ENCODE measurements at places on chromosomes 16 and 17.
A peak's percentile ranks its signal among the peaks of the same experiment; 100 is the strongest.

DNA sequence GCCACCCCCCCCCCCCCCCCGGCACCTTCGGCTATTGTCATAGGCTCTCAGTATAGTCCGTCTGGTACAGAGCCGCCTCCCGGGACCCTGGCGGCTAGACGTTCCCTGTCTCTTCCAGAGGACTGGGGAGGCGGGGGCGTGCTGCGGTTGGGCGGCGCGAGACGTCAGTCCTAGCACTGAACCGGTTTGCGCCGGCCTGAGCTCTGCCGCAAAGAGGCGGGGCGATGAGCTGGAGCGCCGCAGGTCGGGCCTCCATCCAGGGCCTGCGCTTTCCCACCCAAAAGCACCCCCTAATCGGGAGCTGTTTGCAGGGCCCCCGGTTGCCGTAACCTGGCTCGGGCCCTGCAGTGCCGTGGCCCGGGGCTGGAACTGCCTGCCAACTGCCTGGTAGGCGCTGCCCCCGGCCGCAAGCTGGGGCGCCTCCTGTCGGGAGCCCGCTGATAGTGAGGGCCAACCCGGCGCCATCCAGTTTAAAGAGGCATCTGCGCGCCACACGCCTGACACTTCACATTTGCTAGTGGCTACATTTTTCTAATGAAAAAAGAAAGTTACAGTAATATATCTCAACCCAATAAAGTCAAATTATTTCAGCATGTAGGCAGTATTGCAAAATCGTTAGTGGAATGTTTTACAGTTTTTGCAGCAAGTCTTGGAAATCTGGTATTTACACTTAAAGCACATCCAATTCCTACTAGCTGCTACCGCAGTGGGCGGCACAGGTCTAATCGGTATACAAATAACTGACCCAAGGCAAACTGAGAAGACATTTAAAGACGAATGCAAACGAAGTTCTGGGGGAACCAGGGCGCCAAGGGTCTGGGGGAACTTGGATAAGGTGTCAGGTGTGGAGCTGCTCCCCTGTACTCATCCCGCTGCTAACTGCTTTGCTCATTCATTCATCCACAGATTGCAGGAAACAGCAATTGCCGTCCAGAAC is 753 bp upstream of the USP22 start:
- peak; percentile 98 for DNase-seq

- DNase-seq, result no peak
Observed at GRCh38 chr17:13199425-13199824, 181.6 kb upstream of the ELAC2 start.

GRCh38 chr17:10052106-10052813 is 146.1 kb downstream of the GAS7 start:
- DNase-seq, result no peak

- no peak for DNase-seq
Observed at GRCh38 chr16:19578378-19578971, 23.0 kb downstream of the VPS35L start.

DNA sequence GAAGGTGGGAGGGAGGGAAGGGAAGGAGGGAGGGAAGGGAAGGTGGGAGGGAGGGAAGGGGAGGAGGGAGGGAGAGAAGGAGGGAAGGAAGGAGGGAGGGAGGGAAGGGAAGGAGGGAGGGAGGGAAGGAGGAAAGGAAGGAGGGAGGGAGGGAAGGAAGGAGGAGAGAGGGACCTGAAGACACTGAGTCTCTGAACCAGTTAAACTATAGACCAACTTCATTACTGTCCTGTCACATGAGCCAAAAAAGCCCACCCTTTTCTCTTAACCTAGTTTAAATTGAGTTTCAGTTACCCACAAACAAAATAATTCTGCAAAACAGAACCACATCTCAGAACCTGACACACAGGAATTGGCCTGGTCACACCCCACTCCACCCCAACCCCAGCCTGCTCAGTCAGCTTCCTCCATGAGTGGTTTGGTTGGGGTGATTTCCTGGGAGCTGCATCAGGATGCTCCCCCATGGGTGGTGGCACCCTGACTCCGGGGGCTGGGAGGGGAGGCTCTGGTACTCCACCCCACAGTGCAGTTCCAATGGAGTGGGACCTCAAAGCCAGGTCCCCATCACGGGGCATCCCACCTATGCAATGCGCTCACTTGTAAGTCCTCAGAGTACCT is 4.7 kb upstream of the PRR29 start:
- no peak for DNase-seq

DNA sequence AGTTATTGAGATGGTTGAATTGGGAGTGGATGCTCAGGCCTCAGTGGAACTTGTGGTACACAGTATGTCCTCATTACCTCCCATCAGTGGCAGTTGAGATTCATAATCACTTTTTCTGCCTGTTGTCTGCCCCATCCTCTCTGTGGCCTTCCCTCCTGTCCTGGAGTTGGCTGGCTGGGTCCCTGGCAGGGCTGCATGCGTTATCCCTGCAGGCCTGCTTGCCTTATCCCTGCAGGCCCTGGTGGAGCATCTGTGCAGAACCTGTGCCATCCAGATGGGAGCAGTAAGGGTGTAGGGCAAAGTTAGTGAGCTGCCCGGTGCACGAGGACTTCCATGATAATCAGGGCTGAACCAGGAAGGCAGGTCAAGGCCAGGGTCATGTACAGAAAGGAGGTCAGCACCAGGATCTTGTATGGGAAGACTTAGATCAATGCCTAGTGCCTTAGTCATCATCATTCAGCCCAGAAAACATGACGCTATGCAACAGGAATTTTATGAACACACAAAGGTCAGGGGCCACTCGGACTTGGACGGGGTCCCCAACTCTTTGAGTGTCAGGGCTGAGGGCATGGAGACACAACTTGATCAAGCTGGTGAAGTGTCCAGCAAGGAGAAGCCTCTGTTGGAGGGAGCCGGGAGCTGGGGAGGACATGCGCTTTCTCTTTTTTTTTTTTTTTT is 47.2 kb downstream of the ABCC1 start:
- DNase-seq, result peak; percentile 88

DNA sequence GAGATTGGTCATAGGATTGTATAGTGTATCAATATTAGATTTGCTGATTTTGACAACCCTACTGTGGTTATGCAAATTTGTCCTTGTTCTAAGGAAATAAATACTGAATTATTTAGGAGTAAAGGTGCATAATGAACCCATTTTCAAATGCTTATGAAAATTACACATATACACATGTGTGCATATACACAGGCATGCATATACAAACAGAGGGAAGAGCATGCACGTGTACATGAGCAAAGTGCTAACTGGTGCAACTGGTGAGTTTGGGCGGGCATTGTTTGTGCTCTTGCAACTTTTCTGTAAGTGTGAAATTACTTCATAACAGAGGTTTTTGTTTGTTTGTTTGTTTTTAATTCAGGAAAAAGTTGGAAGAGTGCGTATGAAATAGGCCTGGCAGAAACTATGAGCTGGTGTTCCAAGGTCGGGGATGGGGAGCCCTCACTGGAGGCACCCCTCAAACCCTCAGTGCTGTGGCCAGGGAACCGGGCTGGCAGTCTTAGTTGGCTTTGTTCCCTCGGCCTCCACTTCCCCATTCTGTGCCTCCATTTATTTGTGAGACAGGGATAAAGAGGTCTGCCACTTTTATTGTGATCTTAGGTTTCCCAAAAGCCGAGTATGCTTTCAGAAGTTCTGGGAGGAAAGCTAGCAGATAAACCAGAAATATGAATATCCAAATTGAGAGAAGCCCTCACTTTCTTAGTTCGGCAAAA is 5.8 kb downstream of the DEXI start:
- no peak for DNase-seq

DNA sequence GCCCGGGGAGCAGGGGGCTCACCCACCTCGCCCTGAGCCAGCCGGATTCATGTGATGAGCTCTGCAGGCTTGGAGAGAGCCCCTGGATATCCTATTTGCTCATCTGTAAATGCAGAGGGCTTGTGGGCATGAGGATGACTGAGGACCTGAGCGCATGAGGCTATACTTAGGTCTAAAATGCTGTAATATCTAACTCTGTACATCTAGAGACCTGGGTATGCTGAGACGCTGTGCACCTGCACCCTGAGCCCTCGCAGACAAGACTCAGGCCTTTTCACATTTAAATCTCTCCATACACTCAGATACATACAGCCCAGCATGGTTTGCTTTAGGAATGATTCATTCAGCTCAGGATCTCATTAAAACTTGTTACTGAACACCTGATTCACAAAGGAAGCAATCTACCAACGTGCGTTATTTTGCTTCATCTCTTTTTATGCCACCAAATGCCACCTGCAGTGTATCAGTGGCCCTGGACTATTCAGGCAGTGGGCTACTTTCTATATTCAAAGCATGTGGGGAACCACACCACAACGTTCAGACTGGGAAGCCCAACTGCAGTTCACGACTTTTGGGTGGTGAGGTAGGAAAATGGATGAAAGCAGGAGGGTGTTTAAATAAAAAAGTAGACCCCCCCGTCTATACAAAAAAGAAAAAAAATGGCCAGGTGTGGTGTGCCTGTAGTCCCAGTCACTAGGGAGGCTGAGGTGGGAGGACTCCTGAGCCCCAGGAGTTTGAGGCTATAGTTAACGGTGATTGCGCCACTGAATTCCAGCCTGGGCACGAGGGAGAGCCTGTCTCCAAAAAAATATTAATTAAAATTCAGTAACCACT is 12.0 kb downstream of the USP7 start:
- no peak for DNase-seq

GRCh38 chr17:57295526-57296023 is 39.3 kb downstream of the MSI2 start:
- no peak for DNase-seq

GRCh38 chr17:47797797-47798196 is 23.8 kb downstream of the OSBPL7 start:
- DNase-seq, result peak; percentile 39

DNA sequence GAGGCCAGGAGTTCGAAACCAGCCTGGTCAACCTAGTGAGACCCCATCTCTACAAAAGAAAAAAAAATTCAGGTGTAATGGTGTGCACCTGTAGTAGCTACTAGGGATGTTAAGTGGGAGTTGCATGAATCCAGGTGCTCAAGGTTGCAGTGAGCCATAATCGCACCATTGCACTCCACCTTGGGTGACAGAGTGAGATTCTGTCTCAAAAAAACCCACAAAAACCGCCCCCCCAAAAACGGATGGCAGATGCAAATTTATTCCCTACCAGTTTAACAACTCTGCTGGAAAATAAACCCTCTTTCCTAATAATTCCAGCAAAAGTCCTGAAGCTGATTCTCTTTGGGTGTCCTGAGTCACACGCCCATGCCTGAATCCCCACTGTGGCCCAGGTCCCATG is 140.3 kb downstream of the PRKCB start:
- DNase-seq, result no peak

- DNase-seq, result peak; percentile 93
Observed at GRCh38 chr17:79036596-79036995, 12.6 kb downstream of the C1QTNF1 start.

DNA sequence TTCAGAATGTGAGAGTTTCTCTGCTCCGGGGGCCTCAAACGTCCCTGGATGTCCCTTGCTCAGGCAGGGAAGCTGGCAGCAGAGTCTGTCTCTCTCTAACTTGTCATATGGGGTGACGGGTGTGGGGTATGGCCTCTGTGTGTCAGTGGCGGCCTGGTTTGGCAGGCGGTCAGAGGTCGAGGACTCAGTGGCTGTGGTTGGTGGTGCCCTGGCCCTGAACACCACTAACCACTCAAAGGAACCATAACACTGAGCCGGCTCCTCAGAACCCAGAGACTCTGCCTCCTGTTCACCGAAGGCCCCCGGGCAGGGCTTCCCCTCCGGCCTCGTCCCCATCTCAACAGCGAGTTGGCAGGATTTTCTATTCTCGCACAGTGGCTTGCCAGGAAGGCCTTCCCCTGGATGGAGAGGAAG is 677 bp downstream of the P2RX1 start:
- no peak for DNase-seq

GRCh38 chr17:1005361-1005946 is 8.5 kb downstream of the TIMM22 start:
- no peak for DNase-seq

GRCh38 chr17:71331754-71332325 is 789.0 kb upstream of the SOX9 start:
- no peak for DNase-seq

GRCh38 chr17:47967607-47968252 is 3.2 kb upstream of the CDK5RAP3 start:
- DNase-seq, result peak; percentile 80

- DNase-seq, result peak; percentile 77
Observed at GRCh38 chr17:17387017-17387497, 83.9 kb downstream of the NT5M start.

- DNase-seq, result peak; percentile 18
Observed at GRCh38 chr17:7888184-7888920, at the start of gene CHD3. Gene CHD3, plus strand, starts transcription at chr17:7888789. Its CDS starts 212 bp downstream, at chr17:7889001.

GRCh38 chr17:35132816-35133550 is 9.1 kb downstream of the NLE1 start:
- DNase-seq, result no peak

GRCh38 chr17:49437696-49438435 is 23.2 kb upstream of the PHB1 start:
- no peak for DNase-seq

GRCh38 chr17:4585638-4585994 is 1.3 kb downstream of the SMTNL2 start:
- no peak for DNase-seq

- DNase-seq, result no peak
Observed at GRCh38 chr16:49312389-49312985, 30.8 kb upstream of the CBLN1 start.

GRCh38 chr17:28325211-28325610 is 6.2 kb downstream of the TMEM97 start:
- DNase-seq, result no peak

GRCh38 chr16:47920709-47921108 is 235.1 kb downstream of the ABCC12 start:
- no peak for DNase-seq

- no peak for DNase-seq
Observed at GRCh38 chr16:58259995-58260394, 34.8 kb downstream of the PRSS54 start.

DNA sequence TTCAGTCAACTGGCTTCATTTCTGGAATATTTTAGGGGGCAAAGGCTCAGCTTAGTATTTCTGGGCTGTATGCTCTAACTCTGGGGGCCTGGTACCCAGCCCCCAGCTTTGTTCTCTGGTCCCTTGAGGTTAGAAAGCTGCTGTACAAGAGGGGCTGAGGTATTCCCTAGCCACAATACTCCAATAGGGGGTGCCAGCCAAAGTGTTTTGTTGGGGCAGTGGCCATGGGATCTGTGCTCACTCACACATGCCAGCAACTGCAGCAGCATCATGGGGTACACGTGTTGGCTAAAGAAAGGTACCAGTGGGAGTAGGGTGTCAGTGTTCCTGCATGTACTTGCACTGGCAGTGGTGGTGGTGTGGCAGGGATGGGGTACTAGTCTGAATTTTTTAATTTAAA is 257.3 kb downstream of the CA10 start:
- no peak for DNase-seq

DNA sequence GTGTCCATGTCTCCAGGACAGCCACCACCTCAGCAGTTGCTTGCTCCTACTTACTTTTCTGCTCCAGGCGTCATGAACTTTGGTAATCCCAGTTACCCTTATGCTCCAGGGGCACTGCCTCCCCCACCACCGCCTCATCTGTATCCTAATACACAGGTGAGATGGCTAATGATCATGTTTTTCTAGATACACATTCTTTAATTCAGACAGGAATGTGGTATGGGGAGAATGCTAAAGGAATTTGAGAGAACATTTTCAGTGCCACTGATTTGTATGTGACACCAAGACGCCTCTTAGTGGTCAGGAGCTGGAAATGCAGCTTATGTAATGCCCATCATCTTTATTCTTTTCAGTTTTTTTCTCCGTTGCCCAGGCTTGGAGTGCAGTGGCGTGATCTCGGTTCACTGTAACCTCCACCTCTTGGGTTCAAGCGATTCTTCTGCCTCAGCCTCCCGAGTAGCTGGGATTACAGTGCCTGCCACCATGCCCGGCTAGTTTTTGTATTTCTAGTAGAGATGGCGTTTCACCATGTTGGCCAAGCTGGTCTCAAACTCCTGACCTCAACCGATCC is 8.9 kb upstream of the RAPGEFL1 start:
- DNase-seq, result peak; percentile 57

- no peak for DNase-seq
Observed at GRCh38 chr17:73433501-73433900, 121.7 kb upstream of the CDC42EP4 start.

All from MCF 10A (cell line).